ENCODE measurements at places on chromosomes 13 and 19.
A peak's percentile ranks its signal among the peaks of the same experiment; 100 is the strongest.

- DNase-seq, result peak; percentile 88
Observed at GRCh38 chr19:3987619-3988371, 2.5 kb upstream of the EEF2 start.

DNA sequence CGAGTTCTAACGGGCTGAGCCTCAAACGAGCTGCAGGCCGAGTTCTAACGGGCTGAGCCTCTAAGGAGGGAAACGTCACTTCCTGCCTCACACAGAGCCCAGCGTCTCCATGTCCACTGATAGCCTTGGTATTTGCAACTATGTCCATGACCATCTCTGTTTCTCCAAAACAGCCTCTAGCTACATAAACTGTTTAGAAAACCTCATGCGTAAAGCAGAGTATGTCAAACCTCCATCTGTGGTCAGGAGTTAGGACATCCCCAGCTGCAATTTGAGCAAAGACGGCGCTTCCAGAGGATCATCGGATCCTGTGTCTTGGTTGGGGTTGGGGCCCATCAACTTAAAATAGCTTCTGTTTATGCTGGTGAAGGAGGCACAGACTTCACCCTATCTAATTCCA lies 20.8 kb downstream of the RASA3 start:
- DNase-seq, result no peak

DNA sequence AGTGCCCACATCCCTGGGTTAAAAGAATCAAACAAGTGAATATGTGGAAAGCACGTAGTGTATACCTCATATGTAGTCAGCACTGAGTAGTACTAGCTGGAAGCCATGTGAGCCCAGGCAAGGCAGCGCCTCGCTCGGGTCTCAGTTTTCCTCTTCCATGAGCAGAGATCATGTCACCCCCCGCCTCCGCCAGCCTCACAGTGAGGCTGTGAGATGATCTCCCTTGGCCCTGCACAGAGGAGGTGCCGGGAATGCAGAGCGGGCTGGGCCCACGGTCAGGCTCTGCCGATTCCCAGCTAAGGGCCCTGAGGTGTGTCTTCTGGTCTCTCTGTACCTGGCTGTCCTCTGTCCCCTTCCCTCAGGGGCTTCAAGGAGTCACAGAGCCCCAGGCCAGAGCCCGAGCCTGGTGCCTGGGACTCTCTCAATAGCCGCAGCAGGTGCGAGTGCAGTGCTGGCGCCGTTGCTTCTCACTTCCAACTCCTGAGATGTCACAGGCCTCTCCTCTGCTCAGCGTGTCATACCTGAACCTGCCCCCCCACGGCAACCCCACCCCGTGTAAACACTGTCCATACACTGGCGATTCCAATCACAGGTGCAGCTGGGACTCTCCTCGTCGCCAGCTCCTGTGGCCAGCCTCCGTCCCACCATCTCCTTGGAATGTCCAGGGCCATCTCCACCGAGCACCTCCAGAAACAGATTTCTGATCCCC lies 26.9 kb downstream of the DPF1 start:
- no peak for DNase-seq

- no peak for DNase-seq
Observed at GRCh38 chr13:114021464-114022308, 47.8 kb upstream of the C13orf46 start.

GRCh38 chr19:21580101-21580500 lies 74.7 kb downstream of the ZNF429 start:
- no peak for DNase-seq

DNA sequence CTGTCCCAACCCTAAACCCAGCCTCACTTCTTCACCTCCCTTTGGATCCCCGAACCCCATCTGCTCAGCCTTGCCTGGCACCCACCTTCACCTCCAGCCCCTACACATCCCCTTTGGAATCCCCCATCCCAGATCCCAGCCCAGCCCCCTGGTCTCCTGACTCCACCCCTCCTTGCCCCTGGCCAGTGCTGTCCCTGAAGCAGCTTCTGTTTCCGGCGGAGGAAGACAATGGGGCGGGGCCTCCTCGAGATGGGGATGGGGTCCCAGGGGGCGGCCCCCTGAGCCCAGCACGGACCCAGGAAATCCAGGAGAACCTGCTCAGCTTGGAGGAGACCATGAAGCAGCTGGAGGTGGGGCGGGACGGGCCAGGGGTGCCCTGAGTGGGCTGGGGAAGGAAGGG lies 22.0 kb downstream of the ERFL start:
- no peak for DNase-seq

DNA sequence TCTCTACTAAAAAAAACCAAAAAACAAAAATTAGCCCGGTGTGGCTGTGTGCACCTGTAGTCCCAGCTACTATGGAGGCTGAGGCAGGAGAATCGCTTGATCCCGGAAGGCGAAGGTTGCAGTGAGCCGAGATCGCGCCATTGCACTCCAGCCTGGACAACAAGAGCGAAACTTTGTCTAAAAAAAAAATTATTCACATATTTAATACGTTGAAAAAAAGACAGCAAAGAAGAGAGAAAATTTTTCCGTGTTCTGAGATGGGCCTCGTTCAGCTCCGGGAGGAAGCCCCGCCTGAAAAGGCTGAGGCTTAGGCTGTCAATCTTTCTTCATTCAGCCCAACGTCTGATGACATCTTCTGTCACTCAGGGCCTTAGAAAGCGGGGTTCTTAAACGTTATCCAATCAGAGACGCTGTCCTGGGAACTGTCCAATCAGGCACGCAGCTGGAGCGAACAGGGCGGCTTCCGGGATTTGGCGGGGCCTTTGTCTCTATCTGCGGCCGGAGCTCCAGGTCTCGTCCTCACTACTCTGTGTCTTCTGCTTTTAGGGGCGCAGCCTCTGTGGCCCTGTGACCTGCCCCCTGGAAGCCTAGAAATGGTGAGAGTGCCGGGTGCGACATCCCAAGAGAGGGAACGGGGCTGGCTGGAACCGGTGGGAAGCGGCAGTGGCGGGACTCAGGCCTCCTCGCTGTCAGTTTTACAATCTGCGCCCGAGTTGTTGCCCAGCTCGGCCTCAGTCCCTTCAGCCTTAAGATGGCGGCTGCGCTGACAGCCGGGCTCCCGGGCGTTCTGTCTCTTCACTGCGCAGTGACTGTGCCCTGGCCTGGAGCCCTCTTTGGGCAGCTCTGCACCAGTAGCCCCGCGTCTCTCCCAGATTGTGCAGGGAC lies at the start of gene ZNF726:
ZNF726 (plus strand) TSS at position 485 of the 885 bp plus-strand sequence; CDS start at position 594, 109 bp downstream.
- DNase-seq, result no peak

DNA sequence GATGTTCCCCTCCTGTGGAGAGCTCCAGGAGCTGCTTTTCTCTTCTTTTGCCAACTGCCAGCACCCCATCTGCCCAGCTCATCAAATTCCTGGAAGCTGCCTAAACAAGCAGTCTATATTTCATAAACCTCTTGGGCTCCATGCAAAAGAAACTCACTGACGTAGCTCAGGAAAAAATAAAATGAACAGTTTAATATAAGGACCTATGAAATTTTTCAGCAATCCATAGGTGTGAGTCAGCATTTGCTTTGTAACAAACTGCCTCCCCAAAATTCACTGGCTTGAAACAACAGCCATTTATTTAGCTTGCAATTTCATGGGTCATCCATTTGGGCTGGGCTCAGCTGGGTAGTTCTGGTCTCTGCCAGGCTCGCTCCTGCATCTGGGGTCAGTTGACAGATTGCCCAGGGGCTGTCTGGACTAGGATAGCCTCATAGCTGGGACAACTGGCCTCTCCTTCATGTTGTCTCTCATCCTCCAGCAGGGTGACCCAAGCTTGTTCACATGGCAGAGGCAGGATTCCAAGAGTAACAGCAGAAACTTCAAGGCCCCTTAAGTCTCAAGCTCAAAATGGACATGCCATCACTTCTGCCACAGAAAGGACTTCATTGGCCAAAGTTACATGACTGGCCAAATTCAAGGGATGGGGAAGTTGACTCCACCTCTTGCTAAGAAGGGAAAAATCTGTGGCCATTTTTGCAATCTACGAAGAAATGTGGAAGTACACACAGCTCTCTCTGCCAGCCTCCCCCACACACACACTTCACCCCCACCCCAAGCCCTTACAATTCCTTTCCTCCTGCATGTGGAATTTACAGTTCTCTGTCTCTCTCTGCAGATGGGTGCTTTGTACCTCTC lies 7.9 kb upstream of the PVR start:
- no peak for DNase-seq

DNA sequence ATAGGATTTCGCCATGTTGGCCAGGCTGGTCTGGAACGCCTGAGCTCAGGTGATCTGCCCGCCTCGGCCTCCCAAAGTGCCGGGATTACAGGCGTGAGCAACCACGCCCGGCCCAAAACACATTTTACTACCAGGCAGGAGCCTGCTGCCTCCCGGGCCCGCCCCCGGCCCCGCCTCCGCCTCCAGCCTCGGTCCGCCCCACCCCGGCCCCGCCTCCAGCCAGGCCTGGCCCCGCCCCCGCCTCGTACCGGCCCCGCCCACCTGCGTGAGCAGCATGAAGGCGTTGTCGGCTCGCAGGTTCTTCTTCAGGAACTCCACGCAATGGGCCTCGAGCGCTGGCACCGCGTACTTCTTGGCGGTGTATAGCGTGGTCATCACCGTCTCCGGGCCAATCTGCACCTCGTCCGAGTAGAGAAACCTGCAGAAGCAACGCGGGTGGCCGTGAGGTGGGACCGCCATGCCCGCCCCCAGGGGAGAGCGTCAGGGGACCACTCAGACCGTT lies 22.7 kb downstream of the BTBD2 start:
- no peak for DNase-seq

- no peak for DNase-seq
Observed at GRCh38 chr13:46578590-46578975, 25.6 kb downstream of the LRCH1 start.
